Retina (tissue), 1 donor: ENCODE measurements at places on chromosomes 2 and 18.

DNA sequence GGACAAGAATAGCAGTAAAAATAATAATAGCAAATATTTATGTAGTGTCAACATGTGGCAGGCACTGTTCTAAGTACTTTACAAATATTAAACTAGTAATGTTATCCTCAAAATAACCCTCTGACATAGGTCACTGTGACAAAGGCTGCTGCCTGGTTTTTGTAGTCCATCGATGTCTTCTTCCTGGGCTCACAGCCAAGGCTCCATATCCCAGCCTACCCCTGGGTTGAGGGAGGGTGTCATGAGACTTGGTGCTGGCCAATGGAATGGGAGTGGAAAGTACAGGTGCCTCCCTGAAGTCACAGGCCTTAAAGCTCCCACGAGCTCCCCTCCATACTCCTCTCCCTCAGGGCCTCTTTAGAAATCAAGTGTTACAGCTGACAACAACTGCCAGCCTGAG is 159.3 kb downstream of the CYRIA start:
- no peak for DNase-seq

DNA sequence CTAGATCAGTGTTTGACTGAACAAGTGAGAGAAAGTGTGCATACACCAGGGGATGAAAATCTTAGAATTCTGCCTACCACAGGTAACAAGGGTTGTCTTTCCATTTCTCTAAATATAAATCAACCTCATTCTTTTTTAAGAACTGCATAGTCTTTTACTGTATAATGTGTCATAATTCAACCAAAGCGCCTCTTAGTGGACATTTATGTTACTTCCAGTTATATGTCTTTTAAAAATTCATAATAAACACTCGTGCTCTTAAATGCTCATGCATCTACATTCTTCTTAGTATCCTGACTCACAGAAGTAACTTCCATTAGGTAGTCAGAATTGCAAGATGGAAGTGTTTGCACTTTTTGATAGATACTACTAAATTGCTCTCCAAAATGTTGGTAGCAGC is 76.2 kb downstream of the CHRNA1 start:
- DNase-seq, result no peak

DNA sequence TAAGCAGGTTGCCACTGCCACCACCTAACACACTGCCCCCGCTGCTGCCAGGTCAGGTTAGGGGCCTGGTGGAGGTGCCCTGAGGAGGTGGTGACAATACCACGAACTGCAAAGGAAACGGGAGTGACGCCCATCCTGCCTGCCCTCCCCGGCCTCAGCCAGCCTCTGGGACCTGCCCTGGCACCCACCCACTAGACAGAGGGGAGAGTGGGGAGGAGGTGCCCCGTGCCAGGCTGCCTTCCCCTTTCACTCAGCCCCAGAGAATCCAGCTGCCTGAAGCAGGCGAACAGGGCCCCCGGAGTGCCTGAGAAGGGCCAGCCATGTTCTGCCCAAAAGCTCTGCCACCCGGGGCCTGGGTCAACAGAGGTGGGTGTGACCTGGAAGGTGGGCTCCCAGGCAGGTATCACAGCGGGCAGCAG is 44.5 kb upstream of the FOSL2 start:
- no peak for DNase-seq

GRCh38 chr18:56402872-56403516 is 235.4 kb downstream of the TXNL1 start:
- DNase-seq, result no peak

DNA sequence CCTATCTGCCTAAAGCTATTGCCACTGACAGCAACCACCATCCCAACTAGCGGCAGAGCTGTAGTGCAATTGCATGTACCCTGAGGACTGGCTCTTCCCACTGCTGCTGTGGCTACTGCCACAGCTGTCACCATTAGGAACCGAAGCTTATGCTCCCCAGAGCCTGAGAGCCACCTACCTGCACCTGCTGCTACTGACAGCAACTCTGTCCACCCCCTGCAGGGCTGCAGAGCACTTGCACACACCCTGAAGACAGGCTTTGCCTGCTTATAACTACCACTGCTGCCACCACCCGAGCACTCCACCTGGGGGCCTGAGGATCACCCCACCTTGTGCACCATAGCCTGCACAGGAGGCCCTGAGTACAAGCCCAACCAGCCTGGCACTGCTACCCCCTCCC is 217.6 kb upstream of the FOSL2 start:
- DNase-seq, result no peak

DNA sequence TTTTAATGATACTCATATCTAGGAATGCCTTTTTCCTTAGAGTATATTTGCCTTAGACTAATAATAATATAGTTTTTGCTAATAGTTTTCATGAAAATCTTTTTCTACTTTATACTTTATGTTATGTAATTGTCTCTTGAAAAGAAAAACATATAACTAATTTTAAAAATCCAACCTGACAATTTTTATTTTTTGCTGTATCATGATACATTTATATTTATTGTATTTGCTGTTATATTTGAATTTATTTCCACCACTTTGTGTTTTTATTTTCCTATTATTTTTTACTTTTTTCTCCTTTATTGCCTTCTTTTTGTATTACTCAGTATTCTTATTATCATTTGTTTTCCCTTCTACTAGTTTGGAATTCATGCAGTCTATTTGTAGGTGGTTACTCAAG is 85.4 kb downstream of the MBD5 start:
- DNase-seq, result no peak

- DNase-seq, result no peak
These were observed 171.4 kb upstream of the FSIP2 start for GRCh38 chr2:185567196-185567595.

DNA sequence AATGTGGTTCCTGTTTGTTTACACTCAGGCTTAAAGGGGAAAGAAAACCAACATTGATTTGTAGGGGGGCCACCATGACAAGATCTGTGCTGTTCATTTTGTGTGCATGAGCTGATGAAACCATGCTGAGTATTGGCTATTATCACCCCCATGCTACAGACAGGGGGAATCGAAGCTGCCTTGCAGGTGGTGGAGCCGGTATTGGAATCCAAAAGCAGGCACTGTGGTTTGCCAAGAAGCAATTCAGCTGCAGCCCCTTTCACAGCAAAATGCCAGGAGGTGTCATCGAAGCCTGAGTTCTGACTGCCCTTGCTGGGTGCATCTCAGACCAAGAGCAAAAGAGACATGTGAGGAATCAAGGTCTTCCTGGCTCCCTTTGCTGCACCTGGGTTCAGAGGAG is 221.9 kb downstream of the UXS1 start:
- DNase-seq, result no peak

GRCh38 chr2:29129586-29130281 is 14.5 kb downstream of the CLIP4 start:
- no peak for DNase-seq

GRCh38 chr2:23505984-23506380 is 121.0 kb downstream of the KLHL29 start:
- no peak for DNase-seq

DNA sequence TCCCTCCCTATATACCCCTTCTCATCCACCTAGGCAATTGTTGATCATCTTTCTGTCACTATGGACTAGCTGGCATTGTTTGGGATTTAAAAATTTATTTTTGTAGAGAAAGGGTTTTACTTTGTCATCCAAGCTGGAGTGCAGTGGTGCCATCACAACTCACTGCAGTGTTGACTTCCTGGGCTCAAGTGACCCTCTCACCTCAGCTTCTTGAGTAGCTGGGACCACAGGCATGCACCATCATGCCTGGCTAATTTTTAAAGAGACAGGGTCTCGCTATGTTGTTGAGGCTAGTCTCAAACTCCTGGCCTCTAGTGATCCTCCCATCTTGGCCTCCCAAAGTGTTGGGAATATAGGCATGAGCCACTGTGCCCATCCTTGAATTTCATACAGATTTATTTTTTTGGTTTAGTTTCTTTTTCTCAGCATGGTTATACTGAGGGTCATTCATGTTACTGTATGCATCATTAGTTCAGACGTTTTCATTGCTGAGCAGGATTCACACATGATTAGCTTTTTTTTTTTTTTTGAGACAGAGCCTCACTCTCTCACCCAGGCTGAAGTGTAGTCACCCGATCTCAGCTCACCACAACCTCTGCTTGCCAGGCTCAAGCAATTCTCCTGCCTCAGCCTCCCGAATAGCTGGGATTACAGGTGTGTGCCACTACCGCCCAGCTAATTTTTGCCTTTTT is 8.6 kb upstream of the PCARE start:
- no peak for DNase-seq

GRCh38 chr2:176328149-176328548 is 58.9 kb downstream of the MTX2 start:
- no peak for DNase-seq

GRCh38 chr2:122525336-122525735 is 769.9 kb downstream of the TSN start:
- no peak for DNase-seq
